ENCODE measurements at places on chromosomes 2 and 18. TPM values are rescaled to one million over a fixed set of nuclear protein-coding genes. Genes with fewer than 3 reads are reported as not detected.
A peak's percentile ranks its signal among the peaks of the same experiment; 100 is the strongest.

GRCh38 chr18:63648241-63648640 is 4.2 kb upstream of the SERPINB4 start:
- DNase-seq = no peak

DNA sequence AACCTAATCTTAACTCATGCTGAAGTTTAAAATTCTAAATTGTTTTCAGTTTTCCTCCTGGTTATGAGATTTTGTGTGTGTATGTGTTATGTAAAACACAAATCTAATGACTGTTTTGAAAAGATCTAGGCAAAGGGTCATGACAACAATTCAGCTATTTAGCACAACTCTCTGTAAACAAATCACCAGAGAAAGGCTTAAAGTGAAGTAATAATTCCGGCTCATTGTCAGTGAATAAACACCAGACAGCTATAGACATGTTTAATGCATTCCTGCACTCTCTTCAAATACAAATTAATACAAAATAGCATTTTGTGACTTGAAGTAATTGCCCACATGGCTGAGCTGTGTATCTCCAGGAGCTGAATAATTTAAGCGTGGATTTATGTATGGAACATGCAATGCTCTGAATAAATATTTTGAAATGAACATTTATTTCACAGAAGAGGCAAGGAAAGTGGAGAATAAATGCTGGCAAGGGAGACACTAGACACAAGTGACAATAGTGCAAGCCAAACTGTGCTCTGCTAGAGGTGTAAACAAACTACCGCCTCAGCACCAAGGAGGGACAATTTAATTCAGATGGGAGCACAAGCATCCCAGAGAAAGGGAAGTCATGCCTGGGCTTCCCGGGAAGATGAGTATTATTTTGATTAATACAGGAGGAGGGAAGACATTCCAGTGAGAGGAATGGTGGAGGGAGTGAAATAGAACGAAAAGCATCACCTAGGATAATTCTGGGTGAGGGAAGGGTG is 133.6 kb upstream of the XPO1 start:
- no peak for DNase-seq

GRCh38 chr2:3280197-3280596 is 97.4 kb downstream of the EIPR1 start:
- no peak for DNase-seq

- no peak for DNase-seq
Measured at GRCh38 chr2:182740701-182741100, 24.6 kb downstream of the DNAJC10 start.

GRCh38 chr18:23357996-23358594 is 95.0 kb upstream of the RIOK3 start:
- no peak for DNase-seq

DNA sequence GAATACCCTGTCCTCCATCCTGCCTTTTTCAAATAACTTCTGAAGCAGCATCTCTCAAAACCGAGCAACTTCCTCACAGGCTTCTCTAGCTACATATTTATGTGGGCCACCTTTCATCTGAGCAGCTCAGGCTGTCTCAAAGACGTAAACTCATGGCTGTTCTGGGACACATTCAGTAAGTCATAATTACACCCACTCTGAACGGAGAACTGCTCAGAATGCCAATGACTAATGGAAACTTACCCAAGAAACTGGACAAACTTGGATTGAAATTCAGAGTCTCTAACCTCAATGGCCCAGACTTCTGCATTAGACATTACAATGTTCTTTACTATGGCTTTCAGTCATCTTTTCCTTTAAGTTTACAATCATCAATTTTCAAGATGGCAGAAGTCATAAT is 145.2 kb downstream of the RAD51AP2 start:
- no peak for DNase-seq

DNA sequence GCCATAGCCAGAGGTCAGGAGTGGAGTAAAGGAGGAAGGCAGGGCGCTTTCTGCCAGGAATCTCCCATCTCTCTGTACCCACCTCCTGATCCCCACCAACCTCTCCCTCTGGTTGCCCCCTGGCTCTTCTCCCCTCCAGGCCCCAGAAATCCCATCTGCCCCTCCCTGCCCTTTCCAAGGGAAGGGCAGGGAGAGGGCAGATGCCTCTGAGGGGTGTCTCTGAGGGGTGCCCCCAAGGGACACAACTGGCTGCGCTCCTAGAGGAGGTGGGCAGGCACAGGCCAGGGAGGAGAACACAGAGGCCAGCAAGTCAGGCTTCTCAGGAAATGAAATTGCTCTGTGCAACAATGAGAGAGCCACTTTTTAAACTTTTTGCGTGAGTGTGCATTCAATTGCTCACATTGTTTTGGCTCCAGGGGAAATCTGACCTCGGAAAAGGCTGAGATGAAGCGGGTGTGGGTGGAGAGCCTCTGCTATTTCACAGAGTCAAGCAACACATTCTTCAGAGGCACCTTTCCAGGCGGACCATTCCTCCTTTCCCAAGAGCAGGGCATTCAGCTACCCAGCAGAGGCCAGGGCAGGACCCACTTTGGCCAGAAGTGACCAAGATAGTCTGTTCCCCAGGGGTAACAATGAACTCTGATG is 125.5 kb downstream of the SMAD7 start:
- DNase-seq = peak; percentile 26

DNA sequence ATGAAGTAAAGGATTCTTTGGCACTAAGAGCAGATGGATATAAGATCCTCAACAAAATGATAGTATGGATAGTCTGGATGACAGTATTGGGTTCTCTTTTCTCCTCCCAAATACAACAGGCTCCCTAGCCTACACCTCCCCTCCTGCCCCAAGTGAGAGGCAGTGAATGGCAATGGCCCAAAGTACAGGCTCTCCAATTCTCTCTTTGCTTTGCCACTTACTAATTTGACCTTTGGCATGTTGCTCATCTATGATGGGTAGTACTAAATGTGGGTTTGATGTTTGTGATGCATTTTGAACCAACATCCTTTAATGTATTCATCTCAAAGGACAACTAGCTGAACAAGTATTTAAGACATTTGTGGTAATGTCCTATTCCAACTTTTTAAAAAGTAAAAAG is 65.9 kb downstream of the EIF5B start:
- no peak for DNase-seq

- no peak for DNase-seq
Measured at GRCh38 chr2:83844490-83844889, 614.6 kb downstream of the SUCLG1 start.

DNA sequence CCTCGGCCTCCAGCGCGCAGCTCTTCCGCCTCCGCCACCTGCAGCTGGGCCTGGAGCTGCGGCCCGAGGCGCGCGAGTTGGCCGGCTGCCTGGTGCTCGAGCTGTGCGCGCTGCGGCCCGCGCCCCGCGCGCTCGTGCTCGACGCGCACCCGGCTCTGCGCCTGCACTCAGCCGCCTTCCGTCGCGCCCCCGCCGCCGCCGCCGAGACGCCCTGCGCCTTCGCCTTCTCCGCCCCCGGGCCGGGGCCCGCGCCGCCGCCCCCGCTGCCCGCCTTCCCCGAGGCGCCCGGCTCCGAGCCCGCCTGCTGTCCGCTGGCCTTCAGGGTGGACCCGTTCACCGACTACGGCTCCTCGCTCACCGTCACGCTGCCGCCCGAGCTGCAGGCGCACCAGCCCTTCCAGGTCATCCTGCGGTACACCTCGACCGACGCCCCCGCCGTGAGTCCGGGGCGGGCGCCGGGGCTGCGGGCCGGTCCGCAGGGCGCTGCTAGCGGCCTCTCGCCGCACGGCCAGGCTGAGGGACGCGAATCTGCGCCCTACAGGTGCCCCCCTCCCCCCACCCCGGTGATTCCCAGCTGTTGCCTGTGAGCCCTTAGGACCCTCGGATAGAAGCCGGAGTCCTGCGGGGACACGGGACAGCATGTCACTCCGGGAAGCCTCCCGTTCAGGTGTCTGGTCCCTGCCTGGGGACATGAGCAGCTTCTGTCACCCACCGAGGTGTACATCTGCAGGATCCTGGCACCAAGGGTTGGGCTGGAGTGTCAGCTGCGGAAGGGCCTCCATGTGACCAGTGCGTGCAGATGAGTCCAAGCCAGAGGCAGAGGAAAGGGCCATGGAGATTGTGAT is 616 bp downstream of the RNPEPL1 start:
- peak; percentile 58 for DNase-seq

DNA sequence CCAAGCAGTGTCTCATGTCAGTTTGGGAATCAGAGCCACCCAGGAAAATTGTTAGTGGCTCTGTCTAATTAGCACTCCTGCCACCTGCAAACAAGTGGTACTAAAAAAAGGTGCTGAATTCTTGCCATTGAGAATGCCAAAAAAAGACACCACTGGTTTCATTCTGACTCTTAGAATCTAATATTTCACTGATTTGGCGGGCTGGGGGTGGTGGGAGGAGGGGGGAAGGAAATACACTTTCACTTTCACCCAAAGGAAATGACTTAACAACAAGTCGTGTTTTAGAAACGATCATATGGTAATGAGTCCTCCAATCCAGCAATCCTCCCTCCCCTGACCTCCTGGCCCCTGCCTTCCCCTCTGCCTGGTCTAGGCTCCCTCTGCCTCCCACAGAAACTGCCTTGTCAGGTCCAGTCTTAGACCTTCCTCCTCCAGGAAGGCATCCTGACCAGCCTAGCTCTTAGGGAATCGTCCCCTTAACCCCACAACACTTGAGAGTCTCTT is 4.4 kb upstream of the KLHL29 start:
- no peak for DNase-seq

- no peak for DNase-seq
Measured at GRCh38 chr18:23800902-23801301, 111.6 kb downstream of the LAMA3 start.

- no peak for DNase-seq
Measured at GRCh38 chr2:168614172-168615018, 158.3 kb downstream of the CERS6 start.

GRCh38 chr2:10271946-10272345 is 30.8 kb upstream of the HPCAL1 start:
- DNase-seq = no peak

DNA sequence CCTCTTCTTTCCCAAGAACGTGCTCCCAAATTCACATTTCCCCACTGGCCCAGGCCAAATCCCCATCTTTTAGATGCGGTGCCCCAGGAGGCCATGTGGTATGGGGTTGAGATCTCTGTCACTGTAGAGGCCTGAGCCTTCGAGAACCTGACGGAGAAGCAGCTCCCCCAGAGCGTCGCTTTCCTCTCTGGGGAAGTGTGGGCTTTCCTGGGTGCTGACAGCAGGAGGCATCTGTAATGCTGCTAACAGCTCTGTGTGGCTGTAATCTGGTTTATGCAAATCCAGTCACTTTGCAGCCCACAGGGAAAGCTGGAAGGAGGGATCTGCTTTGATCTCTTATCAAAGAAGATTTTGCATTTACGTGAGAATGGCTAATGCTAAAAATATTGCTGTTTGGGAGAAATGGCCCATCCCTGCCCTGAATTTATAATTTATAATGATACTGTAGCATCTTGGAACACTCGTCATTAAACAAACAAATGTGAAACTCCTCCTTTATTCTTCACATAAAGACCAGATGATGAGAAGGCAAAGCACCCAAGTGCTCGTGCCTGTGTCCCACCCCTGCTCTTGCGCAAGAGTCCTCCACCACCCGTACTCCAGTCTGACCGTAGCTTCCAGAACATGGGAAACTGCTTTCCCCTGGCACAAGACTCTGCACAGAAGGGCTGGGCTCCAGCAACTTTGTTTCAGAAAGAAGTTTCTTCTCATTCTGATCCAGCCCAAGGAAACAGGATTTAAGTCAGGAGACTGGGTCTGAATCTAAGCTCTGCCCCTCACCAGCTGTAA is 109.9 kb upstream of the EPC2 start:
- DNase-seq = no peak

- DNase-seq = no peak
Measured at GRCh38 chr2:117942551-117942950, 71.3 kb downstream of the CCDC93 start.

- no peak for DNase-seq
Measured at GRCh38 chr2:206535260-206535986, 92.1 kb downstream of the ADAM23 start.

GRCh38 chr2:17706845-17707244 is 46.8 kb downstream of the SMC6 start:
- no peak for DNase-seq

GRCh38 chr2:134663451-134664450 is 55.0 kb downstream of the TMEM163 start:
- no peak for DNase-seq

DNA sequence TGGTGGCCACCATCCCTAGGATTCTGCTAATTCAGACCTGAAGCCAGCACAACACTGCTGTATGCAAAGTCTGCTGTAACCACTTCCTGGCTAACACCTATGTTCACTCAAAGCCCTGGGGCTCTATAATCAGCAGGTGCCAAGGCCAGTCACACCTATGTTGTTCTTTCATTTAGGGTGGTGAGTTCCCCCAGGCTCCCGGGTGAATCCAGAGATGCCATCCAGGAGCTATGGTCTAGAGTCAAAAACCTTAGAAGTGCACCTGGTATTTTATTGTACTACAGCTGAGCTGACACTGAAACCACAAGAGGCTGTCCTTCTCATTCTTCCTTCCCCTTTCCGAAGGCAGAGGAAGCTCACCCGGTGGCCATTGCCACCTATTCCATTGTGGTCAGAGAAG is 46.2 kb upstream of the CCDC141 start:
- DNase-seq = peak; percentile 47

COL4A4 gene
- total RNA-seq = not detected

TNFRSF11A gene
- total RNA-seq = 9.7 TPM

DYNAP gene
- total RNA-seq = not detected

HOXD12 gene
- total RNA-seq = not detected

GDF7 gene
- not detected for total RNA-seq

STEAP3 gene
- total RNA-seq = 0.15 TPM

FRZB gene
- total RNA-seq = not detected

GKN1 gene
- not detected for total RNA-seq

ICA1L gene
- total RNA-seq = 5.1 TPM

Measured in activated CD8-positive, alpha-beta memory T cell treated with anti-CD3 and anti-CD28 coated beads, Interleukin-2, amount 10 ng/mL, durations not matched to agents 7 days and 5 days (primary cell).